Karpas-422 (cell line): ENCODE measurements at places on chromosomes 11 and 22.

DNA sequence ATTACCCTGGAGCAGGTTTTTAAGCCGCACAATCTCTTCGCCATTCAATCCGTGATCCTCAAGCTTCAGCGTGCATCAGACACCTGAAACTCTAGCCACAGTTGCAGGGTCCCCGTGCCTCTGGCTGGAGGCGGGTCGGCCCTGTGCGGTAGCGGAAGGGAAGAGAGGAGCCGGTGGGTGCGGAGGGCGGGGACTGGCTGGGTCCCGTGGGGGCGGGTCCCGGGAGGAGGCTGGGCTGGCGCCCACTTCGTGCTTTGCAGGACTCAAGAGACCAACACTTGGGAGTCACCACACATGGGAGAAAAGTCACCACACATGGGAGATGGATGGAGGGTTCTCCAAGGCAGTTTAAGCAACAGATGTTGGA is 772 bp downstream of the C22orf15 start:
- peak; percentile 68 for DNase-seq

GRCh38 chr11:128330203-128330602 is 257.2 kb downstream of the ETS1 start:
- no peak for DNase-seq

DNA sequence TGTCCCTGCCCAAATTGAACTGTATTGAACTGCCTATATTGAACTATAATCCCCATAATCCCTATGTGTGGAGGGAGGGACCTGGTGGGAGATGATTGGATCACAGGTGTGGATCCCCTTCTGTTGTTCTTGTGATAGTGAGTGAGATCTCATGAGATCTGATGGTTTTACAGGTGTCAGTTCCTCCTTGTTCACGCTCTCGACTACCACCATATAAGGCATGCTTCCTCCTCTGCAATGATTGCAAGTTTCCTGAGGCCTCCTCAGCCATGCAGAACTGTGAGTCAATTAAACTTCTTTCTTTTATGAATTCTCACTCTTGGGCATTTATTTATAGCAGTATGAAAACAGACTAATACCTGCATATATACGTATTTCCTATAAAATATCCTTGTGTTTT is 206.5 kb upstream of the PDGFD start:
- DNase-seq, result peak; percentile 81

DNA sequence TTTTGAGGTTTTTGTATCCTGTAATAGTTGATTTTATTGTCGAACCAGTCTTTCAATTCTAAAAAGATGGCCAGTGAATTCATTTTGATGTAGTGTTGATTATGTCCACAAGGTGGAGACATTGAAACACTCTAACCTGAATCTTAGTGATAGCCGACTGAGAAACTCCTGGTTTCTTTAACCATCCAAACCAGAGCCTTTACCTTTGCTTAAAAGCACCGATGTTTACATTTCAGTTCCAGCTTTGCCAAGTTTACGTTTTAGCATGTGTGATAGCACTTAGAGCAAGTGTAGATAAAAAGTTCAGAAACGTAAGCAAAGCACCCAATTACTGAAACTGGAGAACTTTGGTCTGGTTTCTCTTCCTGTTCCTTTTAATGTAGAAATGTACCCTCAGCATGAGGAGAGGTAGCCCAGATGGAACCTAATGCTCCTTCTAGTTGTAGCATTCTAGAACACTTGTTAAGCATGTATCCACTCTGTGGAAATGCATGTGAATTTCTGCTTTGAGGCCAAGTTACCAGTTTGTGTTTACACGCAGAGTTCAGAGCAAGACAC is 208.6 kb downstream of the DBX1 start:
- DNase-seq, result peak; percentile 80

GRCh38 chr22:25219948-25220442 is 556 bp downstream of the CRYBB2 start:
- DNase-seq, result no peak

DNA sequence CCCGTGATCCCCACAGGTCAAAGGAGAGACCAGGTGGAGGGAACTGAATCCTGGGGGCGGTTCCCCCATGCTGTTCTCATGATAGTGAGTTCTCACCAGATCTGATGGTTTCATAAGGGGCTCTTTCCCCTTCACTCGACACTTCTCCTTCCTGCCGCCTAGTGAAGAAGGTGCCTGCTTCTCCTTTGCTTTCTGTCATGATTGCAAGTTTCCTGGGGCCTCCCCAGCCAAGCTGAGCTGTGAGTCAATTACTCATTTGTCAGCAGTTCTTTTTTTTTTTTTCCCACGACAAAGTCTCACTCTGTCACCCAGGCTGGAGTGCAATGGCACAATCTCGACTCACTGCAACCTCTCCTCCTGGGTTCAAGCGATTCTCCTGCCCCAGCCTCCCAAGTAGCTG is 1530.4 kb downstream of the BRD1 start:
- DNase-seq, result no peak

- DNase-seq, result no peak
These were observed 9.1 kb upstream of the RAC2 start for GRCh38 chr22:37253126-37253660.

DNA sequence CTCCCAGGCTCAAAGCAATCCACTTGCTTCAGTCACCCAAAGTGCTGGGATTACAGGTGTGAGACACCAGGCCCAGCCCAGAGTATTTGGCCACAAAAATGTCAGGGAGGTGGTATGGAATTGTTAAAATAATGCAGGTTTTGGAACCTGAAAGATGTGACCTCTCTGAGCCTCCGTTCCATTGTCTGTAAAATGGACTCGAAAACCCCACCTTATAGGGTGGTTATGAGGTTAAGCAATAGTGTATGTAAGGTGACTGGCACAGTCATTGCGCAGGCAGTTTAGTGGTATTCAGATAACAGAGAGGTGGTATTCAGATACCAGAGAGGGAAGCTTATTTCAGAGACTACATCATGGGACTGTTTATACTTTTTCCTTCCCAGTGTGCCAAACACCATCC is 52.5 kb upstream of the PRSS23 start:
- no peak for DNase-seq

GRCh38 chr11:114290503-114291235 is 5.5 kb upstream of the NNMT start:
- no peak for DNase-seq

DNA sequence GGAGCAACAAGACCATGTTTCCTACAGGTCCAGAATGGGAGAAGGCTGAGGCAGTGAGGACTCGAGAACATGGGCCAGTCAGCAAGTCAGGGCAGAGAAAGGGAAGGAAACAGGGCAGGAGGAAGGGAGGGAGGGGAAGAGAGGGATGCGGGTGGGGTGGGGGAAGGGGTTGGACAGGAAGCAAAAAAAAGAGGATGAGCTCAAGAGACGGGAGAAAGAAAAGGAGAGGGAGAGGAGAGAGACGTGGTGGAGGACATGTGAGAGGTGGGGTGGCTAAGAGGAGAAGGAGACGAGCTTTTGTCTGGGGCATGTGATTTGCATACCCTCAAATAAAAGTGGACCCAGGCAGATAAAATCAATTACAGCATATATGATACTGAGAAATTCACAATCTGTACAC is 389.5 kb upstream of the B3GAT1 start:
- no peak for DNase-seq

- no peak for DNase-seq
These were observed 21.1 kb upstream of the NECTIN1 start for GRCh38 chr11:119750056-119750455.

DNA sequence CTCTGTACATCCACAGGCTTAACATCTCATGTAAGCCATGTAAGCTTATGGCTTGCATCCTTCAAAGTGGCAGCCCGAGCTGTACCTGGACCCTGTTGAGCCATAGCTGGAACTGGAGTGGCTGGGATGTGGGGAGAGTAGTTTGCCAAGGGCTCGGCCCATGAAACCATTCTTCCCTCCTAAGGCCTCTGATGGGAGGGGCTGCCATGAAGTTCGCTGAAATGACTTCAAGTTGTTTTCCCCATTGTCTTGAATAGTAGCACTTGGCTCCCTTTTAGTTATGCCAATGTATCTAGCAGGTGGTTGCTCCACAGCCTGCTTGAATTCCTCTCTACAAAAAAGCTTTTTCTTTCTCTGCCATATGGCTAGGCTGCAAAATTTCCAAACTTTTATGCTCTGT is 5.2 kb upstream of the CHORDC1 start:
- DNase-seq, result no peak

DNA sequence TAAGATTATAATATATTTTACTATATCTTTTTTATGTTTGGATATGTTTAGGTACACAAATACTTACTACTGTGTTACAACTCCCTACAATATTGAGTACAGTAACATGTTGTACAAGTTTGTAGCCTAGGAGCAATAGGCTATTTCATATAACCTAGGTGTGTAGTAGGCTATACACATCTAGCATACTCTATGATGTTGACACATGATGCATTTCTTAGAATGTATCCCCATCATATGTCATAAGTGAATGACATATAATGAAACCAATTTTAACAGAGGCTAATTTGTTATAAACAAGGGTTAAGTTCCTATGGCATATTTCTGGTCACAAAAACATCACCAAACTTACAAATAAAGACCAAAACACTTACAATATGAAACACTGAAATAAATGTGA is 86.5 kb upstream of the RRM1 start:
- DNase-seq, result no peak

- DNase-seq, result no peak
These were observed 182.0 kb upstream of the ARHGAP20 start for GRCh38 chr11:110894224-110894623.

DNA sequence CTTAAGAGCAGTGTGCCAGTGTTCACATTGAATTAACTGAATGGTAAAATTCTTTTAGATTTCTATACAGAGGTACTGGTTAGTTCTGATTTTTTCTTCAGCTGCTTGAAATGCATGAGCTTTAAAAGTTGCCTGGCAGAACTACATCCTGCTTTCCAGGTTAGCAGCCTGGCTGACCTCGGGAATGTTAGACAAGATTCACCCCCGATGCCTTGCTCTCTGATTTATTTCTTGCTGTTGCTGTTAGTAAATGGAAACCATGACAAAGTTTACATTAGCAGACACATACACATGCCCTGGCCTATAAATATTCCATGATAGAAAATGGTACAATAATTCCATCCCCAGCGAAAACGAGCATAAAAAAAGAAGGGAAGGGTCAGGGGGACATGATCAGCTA is 47.0 kb downstream of the WT1 start:
- DNase-seq, result no peak

DNA sequence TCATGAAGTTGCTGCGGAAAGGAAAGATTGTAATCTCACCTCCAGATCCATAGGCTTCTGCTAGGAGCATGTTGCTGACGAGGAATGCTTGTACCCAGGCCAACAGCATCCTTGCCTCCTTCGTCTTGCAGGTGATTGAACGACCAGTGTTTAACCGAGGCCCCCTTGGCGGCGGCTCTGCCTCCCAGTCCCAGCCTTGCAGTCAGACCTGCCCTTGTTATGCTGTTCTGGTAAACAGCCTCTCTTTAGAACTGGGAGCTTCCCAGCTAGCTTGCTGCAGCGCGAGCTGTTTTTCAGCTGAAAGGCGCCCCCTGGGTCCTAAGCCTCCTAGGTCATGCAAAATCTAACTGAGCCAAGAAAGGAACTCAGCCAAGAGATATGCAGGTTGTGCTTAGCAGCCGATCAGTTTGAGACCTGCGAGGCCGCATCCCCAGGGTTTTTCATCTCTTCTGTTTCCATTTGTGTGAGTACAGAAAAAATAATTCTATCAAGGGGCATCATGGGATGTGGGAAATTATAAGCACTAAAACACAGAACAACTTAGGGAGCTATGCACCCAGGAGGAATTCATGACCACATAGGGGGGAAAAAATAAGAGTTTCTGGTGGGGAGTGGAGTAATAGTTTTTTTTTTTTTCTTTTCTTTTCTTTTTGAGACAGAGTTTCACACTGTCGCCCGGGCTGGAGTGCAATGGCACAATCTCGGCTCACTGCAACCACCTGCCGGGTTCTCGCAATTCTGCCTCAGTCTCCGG is at the start of gene PIK3IP1:
Gene PIK3IP1, minus strand, starts transcription at position 253 of the 754 bp plus-strand sequence. Its CDS starts 144 bp downstream, at position 109.
- peak; percentile 94 for DNase-seq

DNA sequence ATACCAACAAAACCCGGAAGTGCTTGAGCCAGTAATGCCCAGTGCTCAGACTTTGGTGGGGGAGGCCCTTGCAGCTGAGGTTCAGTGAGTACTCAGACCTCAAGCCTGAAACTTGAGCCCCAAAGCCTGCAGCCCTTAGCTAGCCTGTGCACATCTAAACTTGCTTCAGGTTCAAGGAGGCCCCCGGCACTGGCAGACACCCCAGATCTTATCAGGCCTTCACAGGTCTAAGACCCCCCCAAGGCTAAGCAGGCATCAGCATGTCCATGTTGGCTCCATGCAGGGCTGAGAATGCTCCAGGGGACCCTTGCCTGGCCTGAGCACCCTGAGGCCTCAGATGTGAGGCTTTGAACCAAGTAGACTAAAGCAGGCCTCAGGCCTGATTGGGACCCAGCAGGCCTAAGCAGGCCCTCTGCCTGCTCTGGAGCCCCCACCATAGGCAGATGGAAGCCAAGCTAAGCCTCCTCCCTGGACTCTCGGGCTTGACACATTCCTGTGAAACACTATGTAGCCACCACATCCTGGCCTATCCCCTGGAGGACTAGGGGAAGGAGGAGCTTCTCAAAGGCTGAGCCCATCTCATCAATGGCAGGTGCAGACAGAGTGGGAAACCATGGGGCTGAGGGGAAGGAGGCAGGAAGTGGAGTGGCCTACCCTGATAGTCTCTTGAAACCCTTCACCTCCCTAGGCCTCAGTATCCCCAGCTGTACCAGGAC is 1.2 kb upstream of the CASTOR1 start:
- peak; percentile 72 for DNase-seq

DNA sequence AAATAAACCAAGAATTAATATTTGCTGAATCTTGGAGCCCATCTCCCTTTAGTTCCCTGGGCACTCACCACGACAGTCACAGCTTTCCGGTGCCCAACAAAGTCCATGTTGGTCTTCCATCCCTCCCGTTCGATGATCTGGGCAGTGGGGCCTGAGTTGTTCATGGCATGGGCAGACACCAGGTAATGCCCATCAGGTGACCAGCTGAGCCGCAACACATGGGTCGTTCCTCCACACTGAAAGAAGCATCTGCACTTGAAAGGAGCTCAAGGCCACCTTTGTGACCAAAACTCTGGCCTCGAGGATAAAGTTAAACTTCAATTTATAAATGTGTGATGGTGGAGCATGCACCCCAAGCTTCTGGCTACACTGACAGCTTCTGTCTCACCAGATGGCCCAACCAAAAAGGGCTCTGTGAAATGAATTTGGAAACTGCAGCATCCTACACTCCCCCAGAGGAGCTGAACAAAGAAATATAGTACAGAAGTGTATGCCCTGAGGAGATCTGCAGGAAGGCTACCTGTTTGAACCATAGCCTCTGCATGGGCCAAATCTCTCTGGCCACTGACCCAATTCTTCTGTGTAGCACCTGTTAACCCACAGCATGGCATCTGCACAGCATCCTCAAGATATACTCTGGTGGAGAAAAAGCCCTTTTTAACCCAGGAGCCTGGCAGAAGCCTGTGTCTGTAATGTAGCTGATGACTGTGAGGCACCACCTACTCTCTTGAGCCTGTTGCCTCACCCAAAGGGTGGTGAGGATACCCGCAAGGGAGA is 37.1 kb downstream of the HIRA start:
- DNase-seq, result no peak
